ENCODE measurements at places on chromosomes 12 and 14.

DNA sequence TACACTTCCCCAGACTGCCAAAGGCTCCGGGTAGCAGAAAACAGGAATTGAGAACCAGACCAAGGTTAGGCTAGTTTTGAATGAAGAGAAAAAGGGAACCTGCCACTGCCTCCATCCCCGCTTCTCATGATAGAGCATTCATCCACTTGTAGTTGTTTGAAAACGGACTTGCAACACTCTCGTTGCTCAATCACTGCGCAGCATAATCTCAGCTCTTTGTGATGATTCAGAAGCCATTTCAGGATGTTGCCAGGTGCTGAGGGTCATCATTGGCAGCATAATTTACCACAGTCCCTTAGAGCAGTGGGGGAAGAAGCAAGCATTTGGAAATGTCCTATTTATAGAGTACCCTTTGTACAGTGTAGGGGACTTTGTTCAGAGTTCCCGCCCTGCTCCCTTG is 25.6 kb downstream of the KCNK13 start:
- DNase-seq, result peak; percentile 97

GRCh38 chr14:81523616-81524015 is 10.0 kb downstream of the SEL1L start:
- DNase-seq, result no peak

DNA sequence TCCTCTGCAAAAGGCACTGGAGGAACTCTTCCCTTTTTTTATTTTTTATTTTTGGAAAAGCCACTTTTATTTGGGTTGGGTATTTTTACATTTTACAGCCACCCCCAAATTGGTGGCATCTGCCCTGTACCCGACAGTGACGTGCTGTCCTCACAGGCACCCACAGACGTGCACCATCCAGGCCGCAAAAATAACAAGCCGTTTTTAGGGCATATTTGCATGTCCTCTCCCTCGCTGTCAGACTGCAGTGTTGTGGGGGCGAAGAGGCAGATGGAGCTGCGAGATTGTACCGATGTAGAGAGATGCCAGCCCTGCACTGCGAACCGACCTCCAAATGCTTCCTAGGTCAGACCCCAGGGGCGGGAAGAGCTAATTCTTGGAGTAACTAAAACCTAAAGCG is 12.2 kb downstream of the JDP2 start:
- no peak for DNase-seq

DNA sequence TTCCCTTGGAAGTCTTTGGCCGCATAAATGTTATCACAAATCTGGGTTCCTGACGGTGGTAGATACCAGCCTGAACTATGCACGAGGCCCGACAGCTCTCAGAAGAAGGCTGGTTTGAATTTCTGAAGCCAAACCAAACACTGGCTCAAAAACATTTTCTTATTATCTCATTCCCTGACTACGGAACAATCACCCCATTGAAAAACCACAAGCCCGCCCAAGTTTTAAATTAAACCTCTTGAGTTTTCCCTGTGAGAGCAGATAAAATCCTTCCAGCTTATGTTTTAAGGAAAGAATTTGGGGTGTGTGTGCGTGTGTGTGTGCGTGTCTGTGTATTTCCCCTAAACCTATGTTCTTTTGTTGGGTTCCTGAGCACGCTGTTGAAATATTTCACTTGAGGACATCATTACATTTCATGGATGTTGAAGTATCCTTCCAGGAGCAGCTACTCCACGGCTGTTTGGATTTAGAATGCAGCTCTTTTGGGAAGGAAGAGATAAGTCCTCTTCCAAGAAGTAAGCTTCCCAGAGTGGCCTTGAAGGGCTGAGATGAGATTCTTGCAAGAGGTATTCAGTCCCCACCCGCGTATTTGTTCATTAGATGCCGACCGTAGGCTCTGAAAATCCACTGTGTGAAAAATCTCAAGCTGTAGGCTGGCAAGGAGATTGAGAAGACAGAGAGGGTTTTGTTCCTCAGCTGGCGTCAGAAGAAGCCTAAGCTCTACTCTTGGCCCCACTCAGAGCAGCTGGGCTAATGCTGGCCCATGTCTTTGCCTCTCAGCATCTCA is 131.0 kb upstream of the NCOR2 start:
- no peak for DNase-seq

DNA sequence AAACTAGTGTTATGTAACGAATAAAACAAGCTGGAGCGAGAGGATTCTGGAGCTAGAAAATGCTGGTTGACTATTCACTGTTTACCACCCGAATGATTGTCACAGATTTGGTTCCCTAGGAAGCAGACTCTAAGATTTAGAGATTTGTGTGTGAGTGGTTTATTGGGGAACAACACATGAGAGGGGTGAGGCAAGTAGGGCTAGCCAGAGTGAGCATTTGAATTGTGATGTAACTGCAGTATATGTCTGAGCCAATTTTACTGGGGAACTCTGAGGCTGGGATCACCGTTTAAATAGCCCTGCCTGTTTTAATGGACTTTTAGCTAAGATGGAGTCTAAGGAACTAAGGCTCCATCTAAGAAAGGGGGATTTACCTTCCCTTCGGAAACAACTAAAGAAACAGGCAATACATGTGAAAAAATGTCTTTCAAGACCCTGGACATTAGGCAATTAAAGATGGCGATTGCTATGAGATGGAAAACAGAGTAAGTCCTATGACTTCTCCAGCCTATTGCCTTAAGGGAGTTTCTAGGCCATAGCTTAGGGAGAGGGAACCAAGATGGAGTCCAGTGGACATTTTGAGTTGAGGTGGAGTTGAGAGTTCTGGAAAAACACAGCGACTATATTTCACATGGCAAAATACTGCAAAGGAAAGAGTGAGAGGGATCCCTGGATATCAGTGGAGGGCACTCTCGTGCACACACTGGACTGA is 6.3 kb downstream of the MGP start:
- DNase-seq, result no peak

DNA sequence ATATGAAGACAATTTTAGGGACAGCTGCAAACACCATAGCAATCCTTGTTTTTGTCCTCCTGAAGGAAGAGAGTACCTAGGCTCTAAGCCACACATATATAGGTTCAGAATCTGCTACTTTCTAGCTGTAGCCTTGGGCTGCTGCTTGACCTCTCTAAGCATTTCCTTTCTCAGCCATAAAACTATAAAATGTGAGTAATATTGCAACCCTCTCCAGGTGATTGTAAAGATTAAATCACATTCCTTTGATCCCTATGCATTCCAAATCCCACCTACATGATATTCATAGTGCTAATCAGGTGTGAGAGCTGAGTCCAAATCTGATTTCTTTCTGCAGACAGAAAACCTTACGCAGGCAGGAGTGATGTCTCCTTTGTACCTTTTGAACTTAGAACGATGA is 913.5 kb downstream of the VRK1 start:
- no peak for DNase-seq

DNA sequence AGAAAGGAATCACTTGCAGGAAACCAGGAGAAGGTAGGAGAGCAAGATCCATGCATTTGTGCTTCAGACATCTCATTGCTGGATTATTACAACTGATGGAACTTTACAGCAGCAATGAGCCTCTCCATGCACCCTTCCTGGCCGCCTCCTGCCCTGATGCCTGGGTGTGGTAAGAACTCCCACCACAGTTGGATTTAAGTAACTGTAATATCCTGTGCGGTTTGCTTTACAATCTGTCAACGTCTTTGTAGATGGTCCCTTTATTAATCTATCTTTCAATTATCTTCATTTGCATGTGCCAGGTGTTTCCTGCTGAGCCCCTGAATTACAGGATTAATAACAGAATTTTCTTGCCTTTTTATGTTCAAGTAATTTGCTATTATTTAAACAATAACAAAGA is 1300.5 kb upstream of the TMEM132C start:
- DNase-seq, result no peak

DNA sequence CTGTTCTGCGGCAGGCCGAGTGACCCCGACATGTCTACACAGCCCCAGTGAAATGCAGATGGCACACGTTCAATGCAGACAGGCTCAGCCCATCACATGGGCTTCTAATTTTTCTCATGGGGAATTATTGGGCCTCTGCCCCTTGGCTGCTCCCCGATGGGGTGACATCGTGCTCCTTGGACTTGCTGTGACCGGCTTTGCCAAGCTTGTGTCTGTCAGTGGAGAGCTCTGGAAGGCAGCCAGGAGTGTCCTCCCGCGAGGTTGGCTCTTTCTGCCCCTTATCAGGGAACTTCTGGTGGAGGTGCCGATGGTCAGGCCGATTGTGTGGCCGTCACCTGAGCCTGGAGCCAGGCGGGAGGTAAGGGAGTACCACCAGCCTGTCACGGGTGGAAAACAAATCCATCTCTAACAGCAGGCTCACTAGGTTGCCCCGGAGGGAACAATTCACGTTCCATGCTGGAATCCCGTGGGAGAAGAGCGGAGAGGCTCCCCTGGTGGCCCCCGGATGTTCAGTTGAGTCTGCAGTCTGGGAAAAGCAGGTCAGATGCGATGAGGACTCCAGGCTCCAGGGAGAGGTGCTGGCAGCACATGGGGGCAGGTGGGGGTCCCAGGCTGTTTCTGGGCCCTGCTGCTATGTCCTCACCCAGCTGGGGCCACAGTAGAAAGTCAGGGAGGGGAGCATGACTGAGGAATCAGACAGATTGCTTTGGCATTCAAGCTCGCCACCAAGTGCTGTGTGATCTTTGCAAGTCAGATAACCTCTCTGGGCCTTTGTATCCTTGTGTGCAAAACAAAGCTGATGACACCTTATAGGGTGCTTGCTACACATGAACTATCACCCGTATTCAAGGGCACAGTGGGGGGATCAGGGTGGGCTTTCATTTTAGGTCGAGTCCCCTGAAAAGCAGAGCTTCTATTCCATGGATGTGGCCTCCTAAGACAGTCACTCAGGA is 43.2 kb upstream of the EML1 start:
- no peak for DNase-seq

GRCh38 chr12:108642899-108643654 is 9.4 kb upstream of the SELPLG start:
- no peak for DNase-seq

GRCh38 chr12:109999983-110000505 is 814 bp downstream of the ANKRD13A start:
- DNase-seq, result peak; percentile 36

GRCh38 chr12:98424726-98425401 is 90.5 kb upstream of the TMPO start:
- peak; percentile 95 for DNase-seq

DNA sequence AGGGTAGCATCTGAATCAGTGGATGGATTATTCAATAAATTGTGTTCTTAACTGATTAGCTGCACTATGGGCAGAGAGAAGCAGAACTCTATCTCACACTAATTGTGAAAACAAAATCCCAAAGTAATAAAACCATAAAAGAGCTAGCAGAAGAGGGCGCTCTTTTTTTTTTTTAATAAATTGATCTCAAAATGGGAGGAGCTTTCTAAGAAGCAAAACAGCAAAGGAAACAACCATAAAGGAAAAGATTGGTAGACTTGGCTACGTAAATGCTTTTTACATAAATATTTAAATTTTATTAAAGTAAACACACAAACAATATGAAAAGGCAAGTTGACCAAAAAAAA is 1.5 kb upstream of the TM7SF3 start:
- DNase-seq, result peak; percentile 45

DNA sequence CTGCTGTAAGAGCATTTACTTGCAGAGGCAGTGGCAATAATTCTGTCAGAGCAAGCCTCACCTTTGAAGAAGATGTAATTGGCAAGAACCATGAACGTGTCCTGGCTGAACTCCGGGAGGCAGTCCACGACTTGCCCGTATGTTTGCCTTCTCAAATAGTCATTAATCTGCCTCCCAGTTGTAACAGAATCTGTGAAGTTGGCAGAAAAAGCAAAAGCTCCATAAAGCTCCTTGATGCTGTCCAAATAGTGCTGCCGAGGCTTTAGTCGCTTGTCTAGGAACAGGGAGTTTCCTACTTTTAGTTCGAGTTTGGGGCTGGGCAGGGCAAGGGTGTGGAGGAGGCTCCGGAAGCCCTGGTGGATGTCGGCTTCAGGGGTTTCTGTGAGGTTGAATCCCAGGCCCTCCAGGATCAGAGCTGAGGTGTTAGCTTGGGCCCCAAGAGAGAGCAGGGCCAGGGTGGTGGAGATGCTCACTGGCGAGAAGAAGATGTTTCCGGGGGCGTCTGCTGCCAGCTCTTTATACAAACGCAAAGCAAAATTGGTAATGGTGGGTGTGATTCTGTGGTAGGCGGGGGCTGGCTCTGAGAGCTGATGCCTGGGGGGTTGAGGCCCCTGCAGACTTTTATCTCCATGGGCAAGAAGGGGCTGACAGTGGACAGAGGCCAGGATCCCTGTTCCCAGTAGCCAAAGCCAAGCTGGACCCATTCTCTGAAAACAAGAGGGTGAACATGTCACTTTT is 4.4 kb downstream of the SERPINA11 start:
- no peak for DNase-seq

- DNase-seq, result no peak
Observed at GRCh38 chr12:116263844-116264243, 13.6 kb downstream of the MED13L start.
